ENCODE measurements at places on chromosomes 4 and X. TPM values are rescaled to one million over a fixed set of nuclear protein-coding genes. Genes with fewer than 3 reads are reported as not detected.

- DNase-seq: peak; percentile 64
Observed at GRCh38 chrX:154396973-154397887, 947 bp upstream of the RPL10 start.

DNA sequence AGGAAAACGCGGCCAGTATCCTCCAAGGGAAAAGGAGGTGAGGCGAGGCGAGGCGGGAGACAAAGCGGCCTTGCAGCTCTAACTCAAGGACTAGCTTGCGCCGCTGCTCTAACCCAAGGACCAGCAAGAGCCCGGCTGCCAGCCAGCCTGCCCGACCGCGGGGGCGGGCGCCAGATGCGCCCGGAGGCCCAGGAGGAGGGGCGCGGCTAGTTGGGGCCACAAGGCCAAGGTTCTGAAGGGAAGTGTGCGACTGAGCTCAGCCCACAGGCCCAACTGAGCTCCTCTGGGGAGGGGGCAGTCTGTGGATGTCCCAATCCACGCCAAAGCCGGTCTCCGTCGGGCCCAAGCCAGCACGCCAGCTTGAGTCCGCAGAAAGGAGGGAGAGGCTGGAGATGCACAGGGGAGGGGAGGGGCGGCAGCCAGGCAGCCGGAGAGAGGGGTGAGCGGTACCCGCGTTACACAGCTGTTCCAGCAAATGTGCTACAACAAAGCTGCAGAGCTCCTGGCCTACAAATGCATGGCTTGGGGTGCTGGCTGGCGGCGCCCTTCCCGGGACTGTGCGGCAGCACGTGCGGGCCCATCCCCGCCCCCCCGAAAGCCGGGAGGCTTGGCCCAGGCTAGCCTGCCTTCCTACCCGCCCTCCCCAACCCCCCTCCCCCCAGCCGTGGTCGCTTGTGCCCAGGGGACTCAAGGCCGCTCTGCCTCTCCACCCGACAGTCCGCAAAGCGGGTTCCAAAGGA is 637 bp downstream of the AMER1 start:
- DNase-seq: peak; percentile 40

- no peak for DNase-seq
Observed at GRCh38 chrX:22177950-22178515, 94.7 kb upstream of the CBLL2 start.

DNA sequence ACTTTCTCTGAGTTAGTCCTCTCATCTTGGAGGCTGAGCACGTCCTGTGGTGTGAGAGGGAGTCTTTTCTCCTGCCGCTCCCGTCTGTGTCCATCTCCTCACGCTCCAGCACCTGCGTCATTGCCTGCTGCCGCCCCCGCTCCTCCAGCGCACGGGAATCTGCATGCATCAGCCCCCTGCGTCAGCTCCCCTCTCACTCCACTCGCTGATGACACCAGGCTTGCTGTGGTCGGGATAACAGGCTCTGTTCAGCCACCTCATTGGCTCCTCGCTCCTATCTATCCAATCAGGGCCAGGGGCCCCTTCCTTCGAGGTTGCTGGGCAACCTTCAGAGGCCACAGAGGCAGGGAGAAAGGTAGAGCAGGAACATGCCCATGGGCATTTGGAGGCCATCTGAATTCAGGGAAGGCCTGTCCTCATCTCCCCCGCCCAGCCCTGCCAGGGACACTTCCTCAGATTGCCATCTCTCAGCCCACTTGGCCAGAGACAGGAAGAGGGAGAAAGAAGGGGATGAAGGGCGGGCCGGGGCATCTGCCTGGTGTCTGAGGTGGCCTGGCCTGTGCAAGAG is 9.3 kb downstream of the ZNF185 start:
- no peak for DNase-seq

GRCh38 chr4:123453061-123453680 is 56.6 kb downstream of the SPRY1 start:
- peak; percentile 50 for DNase-seq

- no peak for DNase-seq
Observed at GRCh38 chrX:68488657-68489056, 10.2 kb upstream of the YIPF6 start.

Gene PHOX2B
- not detected for total RNA-seq

- no peak for DNase-seq
Observed at GRCh38 chrX:20294957-20295356, 28.2 kb upstream of the RPS6KA3 start.

All from LHCN-M2 (cell line).